Left hindlimb (tissue), 1 donor: ENCODE measurements at places on chromosomes 7 and 10.

DNA sequence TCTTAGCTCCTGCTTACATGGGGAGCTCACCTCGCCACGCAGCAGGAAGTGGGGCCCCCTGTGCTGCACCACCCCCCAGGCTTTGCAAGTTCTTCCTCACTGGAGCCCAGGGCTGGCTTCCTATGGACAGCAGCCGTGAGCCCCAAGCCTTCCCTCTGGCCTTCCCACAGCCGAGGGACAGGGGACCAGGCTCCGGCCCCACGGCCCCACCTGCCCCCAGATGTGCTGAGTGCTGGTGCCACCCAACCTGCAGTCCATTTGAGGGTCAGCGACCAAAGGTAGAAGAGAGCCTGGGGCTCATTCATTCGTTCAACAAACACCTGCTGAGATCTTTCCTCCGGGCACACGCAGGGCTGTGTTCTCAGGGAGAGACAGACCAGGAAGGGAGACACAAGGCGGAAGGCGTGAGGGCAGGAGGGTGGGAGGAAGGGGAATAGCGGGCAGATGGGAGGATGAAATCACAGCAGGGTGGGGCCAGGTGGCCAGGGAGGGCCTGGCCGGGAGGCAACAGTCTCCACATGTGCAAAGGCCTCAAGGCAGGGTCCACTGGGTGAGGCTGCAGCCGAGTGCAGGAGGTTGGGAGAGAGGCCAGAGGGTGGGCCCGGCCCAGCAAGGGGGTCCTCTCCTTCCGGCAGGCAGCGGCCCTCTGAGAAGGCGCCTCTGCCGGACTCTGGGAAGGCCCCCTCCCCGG, 100.1 kb downstream of the FOXL3 start:
- no peak for DNase-seq

- DNase-seq = no peak
These were observed 132.7 kb downstream of the CNOT4 start for GRCh38 chr7:135377171-135377570.

GRCh38 chr7:99290980-99291607, 18.5 kb downstream of the MYH16 start:
- DNase-seq = no peak

- no peak for DNase-seq
These were observed 93.9 kb upstream of the AGR3 start for GRCh38 chr7:16975712-16976111.

DNA sequence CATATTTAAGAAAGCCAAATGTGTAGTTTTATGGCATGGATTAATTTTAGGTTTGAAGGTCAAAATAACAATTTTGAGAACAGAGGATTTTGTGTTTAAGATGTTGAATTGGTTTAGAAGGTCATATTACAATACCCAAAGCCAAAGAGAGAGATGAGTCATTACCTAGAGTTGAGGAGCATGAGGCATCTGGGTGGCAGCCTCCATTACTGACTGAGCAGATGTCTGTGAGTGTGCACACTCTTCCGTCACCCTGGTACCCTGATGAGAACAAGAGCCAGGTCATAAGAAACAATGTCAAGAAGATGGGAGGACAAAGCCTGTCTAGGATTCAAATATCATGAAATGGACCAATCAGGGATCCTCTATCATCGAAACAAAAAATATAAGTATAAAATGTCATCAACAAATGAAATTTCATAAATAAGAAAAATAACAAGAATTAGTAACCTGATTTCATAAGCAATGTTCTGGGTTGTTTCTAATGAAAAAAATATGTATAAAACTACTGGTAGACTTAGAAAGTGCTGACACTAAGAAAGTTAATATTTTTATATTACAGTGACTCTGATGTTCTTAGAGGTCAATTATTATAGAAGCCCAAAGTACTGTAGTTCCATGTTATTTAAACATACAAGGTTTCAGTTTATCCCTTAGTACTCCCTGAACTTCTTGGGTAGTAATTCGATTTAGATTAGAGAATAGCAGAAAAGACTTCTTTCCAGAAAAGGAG, 20.0 kb downstream of the CUBN start:
- no peak for DNase-seq

DNA sequence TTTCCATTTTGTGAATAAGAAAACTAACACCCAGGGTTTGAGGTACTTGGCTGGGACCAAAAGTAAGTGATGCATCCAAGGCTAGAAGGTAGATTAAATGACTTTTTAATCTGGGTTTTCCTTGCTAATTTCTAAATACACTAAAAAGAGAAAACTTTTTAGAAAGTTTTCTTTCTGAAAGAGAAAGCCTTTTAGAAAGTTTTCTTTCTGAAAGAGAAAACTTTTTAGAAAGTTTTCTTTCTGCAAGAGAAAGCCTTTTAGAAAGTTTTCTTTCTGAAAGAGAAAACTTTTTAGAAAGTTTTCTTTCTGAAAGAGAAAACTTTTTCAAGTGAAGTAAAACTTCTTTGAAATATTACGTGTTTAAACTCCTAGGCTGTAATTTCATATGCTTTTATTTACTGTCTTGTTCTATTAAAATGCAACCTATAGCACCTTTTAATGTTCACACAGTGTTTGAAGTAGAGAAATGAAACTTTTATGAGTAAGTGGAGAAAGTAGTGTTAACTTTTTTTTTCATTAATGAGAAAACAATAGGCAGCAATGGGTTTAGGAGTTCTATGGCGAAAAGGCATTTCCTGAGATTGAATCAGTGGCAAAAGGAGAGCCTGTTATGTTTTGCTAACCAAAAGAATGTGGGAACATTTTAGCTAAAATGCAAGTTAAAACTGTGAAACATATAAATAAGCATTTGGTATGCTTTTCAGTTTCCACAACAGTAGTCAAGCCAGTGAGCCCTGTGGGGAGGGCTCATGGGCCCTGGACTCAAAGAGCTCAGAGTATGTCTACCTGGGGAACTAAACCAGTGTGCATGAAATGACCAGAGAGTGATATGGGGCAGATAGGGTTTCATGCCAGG, 103.7 kb downstream of the RBM20 start:
- no peak for DNase-seq

DNA sequence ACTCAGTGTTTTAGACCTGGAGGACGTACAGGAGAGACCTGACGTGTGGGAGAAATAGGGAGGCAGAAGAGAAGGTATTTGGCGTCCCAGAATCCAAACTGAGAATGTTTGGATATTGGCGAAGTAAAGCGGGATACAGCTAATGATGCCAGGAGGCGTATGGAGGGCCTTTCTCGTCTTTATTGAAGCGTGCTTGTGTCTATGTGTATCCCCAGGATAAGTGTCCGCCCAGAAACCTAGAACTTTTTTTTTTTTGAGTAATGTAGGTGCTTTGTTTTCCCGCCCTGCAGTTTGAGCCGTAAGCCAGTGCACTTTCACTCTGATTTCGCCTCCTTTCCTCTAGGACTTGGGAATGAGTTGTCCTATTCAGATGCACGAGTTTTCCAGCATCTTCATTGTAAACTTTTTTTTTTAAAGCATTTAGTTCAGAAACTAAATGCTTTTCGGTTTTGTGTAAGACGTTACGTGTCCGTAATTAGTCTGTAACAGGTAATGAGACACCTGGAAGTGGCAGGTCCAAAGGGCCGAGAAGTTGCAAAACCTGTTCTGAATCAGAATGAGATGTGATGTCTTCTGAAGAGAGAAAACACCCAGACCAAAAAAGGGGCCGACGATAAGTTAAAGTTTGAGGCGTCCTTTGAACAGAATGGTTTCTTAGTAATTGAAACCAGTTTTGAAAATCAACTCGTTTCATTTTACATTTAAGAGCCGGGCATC, 746 bp downstream of the ARL5B start:
- DNase-seq = no peak

DNA sequence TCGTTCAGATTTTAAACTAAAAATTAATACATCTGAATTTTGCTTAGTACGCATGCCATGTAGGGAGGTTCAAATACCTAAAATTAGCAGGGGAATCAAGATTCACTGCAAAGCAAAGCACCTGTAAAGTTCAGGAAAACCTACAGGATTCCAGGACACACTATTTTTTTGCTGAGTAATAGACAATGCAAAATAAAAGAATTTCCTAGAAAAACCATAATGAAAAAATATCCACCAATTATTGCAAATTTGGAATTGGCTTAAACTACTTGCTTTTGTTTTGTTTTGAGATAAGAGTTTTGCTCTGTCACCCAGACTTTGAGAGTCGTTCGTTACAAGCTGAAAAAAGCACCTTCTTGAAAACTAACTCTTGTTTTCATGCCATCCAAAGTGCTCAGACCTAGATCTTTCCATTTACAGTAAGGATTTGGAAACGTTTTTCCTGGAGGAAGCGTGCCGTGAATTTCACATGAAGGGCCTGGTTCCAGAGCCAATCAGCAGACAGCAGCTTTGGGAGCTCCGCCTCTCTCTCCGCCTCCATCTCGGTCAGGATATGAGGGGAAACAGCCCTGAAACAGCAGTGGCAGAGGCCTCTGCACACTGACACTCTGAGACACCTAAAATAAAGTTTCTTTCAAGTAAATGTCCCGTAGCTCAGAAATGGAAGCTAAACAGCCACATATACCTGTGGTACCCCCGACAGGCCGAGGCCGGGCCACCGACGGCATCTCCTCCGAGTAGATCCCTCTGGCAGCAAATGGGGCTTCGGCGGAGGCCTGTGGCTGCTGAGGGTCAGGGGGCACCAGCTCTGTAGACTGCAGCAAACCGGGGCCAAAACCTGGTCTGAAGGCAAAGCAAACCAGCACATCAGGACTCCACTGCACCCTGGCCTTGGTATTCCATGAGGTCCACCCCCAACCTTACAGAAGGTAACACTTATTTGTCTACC, 45.9 kb upstream of the ATP6V0A4 start:
- DNase-seq = no peak

DNA sequence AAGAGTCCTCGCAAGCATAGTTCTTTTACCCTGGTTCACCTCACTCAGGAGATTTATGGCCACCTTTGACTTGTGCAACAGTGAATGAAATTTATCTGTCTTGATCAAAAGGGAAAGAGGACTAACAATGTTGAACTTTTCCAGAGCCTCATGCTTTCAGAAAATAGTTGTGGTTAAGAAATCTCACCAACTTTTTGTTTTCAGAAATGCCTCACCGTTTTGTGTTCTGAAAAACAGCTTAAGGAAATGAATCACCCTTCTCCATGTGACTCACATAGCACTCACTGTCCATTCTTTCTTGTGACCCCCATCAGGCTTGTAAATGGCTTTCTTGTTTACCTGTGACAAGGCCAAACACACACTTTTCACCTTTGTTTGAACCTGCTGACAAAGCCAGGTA, 148.6 kb upstream of the FAM3C start:
- no peak for DNase-seq

- DNase-seq = no peak
These were observed 45.6 kb downstream of the PDSS1 start for GRCh38 chr10:26743091-26743490.

DNA sequence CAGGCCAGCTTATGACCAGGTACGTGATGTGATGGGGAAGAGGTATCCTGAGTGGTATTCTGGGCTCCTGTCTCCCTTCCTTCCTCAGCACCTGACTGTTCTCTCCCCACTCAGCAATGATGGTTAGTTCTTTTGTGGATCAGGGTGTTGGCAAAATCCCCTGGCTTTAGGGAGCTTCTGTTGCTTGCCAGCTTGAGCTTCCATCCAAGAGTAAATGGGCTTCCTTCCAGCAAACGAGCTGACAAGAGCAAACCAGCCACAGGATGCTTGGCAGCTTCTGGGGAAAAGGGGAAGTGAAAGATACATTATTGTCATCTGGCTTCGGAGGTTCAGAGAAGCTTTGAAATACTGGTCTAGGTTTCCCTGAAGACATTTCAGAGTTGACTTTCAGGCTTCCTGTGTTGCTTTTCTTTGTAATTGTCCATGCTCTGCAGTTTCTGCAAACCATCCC, 5.2 kb downstream of the DUSP5 start:
- DNase-seq = peak; percentile 64

DNA sequence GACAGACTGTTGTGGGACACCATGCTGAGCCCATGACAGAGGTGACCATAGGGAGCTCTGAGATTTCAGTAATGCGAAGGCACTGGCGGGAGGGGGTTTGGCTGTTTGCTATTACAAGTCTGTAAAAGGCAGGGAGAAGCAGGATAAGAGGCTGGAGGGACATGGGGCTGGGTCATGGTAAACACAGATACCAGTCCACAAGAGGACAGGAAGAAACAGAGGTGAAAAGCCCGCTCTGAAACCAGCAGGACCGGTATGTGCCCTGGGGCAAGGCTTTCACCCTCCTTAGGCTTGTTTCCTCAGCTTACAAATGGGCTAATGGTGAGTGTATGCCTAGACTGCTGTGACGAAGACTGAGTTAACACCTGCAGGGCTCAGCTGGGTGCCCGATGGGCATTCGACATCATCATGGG, 34.1 kb downstream of the ANXA11 start:
- no peak for DNase-seq

- no peak for DNase-seq
These were observed 59.5 kb upstream of the ELMO1 start for GRCh38 chr7:37508118-37508517.

GRCh38 chr7:411677-412312, 107.9 kb downstream of the PDGFA start:
- peak; percentile 20 for DNase-seq

DNA sequence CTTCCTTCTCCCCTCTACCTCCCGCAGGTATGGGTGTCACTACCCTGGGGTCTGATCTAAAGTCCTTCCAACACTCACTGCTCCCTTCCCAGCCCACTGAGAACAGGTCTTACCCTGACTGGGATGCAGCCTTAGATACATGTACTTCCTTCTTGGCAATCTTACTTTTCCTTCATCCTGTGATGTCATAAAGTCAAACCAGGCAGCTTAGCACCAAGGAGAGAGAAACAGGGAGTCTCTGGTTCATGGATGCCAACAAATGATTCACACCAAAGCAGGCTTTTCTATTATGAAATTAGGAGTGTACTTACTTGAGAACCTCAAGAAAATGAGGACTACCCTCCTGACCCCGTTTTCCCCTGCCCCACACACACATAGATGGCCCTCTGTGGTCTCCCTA, 111.0 kb upstream of the KMT2E start:
- DNase-seq = no peak

DNA sequence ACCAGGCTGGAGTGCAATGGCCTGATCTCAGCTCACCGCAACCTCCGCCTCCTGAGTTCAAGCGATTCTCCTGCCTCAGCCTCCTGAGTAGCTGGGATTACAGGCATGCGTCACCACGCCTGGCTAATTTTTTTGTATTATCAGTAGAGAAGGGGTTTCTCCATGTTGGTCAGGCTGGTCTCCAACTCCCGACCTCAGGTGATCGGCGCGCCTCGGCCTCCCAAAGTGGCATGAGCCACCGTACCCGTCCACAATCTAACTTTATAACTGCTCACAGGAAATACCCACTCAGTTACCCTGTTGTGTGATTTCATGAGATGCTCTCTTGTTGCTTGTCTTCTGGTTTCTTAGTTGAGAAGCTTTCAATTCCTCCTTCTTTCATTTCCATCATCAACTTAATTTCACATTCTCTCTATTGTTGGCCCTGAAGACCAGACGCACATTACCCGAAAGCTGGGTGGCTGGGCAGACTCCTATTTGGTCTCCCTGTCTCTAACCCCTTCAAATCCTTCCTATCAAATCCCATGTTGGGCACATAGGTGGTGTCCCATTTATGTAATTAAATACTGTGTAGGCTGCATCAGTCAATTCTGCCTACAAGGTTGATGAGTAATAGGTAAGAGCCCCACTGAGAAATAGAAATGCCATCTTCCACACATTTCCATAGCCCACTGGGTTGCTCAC, 1.1 kb upstream of the GSTO2 start:
- DNase-seq = no peak

GRCh38 chr10:3807211-3807927, 22.4 kb upstream of the KLF6 start:
- no peak for DNase-seq

- no peak for DNase-seq
These were observed 86.5 kb upstream of the NPVF start for GRCh38 chr7:25314731-25315267.

- DNase-seq = no peak
These were observed 64.1 kb downstream of the CTTNBP2 start for GRCh38 chr7:117808910-117809705.

- DNase-seq = no peak
These were observed 180.9 kb downstream of the ANK3 start for GRCh38 chr10:60208676-60209269.
